Neural crest cell (in vitro differentiated cells): ENCODE measurements at places on chromosomes 6 and 20.
A peak's percentile ranks its signal among the peaks of the same experiment; 100 is the strongest.

- H3K36me3 ChIP-seq = no peaks in the 10 kb centered on the region
- no peak for DNase-seq
- H3K27ac ChIP-seq = no peak overlapping the region
- H3K27me3 ChIP-seq = peaks cover 52% of the 10 kb centered on the region
Measured at GRCh38 chr6:127131275-127131674, 12.8 kb downstream of the RSPO3 start.

DNA sequence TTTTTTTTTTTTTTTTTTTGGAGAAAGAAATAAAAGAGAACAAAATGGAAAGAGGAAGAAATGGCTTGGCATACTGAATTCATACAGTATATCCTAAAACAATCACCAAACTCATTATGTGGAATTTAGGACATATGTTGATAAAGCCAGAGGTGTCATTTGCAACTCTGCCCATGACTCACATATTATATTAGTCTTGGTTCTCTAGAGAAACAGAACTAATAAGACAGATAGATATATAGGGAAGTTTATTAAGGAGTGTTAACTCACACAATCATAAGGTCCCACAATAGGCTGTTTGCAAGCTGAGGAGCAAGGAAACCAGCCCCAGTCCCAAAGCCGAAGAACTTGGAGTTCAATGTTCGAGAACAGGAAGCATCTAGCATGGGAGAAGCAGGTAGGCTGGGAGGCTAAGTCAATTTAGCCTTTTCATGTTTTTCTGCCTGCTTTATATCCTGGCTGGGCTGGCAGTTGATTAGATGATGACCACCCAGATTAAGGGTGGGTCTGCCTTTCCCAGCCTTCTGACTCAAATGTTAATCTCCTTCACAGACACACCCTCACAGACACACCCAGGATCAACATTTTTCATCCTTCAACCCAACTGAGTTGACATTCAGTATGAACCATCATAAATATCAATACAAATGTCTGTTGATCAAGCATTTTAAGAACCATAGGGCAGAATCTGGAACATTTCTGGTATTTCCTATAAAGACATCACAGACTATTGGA is 102.3 kb downstream of the UBE3D start:
- DNase-seq = no peak
- no peak overlapping the region for H3K27ac ChIP-seq
- no peaks in the 10 kb centered on the region for H3K27me3 ChIP-seq
- H3K36me3 ChIP-seq = peaks cover 5% of the 10 kb centered on the region

DNA sequence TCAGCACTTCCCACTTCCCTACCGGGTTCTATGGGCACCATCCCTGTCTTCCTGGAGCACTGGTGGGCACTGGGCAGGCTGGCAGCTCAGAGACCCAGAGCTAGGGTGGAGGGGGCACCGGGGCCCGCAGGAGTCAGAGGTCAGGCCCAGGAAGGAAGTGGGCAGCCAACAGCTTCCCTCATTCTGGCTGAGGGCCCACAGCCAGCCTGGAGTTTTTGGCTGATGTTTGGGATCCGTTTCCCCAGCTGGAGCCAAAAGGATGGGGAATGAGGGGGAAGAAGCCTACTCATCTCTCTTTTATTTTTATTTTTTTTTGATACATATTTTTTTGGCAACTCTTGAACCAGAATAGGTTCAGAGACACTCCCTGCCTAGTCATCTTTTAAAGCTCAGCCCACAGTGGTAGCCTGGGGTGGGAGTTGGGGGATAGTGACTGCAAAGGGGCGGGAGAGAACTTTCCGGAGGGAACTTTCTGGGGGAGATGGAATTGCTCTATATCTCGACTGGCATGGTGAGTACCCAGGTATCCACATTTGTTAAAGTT is 54.2 kb upstream of the MLN start:
- no peak overlapping the region for H3K27ac ChIP-seq
- DNase-seq = no peak
- H3K36me3 ChIP-seq = no peaks in the 10 kb centered on the region
- H3K4me1 ChIP-seq = no peaks in the 10 kb centered on the region
- no peak overlapping the region for H3K4me3 ChIP-seq
- H3K27me3 ChIP-seq = peaks cover 6% of the 10 kb centered on the region

GRCh38 chr6:42453654-42454427 is 2.1 kb upstream of the TRERF1 start:
- peaks cover 41% of the 10 kb centered on the region for H3K4me1 ChIP-seq
- peak; percentile 29 for DNase-seq
- H3K27ac ChIP-seq = peak overlapping the region; percentile 0
- H3K27me3 ChIP-seq = peaks cover 2% of the 10 kb centered on the region
- peak overlapping the region; percentile 86 for H3K4me3 ChIP-seq

- H3K36me3 ChIP-seq = peaks cover 5% of the 10 kb centered on the region
- no peak overlapping the region for H3K4me3 ChIP-seq
- DNase-seq = no peak
- H3K27me3 ChIP-seq = peaks cover 3% of the 10 kb centered on the region
- peaks cover 15% of the 10 kb centered on the region for H3K4me1 ChIP-seq
Measured at GRCh38 chr6:88565409-88565811, 398.0 kb downstream of the RNGTT start.

DNA sequence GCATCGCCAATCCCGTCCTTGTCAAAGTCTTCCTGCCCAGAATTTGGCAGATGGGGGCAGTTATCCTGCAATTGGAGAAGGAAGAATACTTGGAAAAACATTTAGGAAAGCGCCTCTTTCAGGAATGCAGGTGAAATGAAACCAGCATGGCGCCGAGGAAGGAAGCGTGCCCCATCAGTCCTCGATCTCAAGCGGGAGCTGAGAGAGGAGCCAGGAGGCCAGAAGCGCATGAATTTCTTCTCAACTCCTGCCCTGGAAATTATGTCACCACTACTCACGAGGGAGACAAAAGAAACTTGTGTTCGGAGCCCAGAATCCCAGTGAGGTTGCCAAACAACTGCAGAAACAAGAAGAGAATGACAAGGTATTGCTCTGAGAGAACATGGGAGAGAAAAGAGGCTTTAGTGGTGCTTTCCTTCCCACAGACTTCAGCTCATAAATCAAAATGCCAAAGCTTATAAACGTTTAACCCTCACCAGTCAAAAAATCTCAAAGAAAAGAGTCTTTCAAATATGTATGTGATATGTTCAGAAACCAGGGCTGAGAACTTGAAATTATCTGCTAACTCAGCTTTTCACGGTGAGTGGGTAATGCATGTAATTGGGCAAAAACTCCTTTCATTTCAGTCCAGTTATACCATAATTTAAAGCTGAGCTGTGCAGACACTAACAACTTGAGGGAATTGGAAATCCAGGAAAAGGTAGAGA is 23.9 kb downstream of the THBS2 start:
- H3K27me3 ChIP-seq = no peaks in the 10 kb centered on the region
- no peak for DNase-seq
- peaks cover 7% of the 10 kb centered on the region for H3K4me1 ChIP-seq
- peaks cover 5% of the 10 kb centered on the region for H3K36me3 ChIP-seq
- peak overlapping the region; percentile 90 for H3K27ac ChIP-seq

- H3K4me1 ChIP-seq = no peaks in the 10 kb centered on the region
- H3K27ac ChIP-seq = no peak overlapping the region
- no peak for DNase-seq
- peaks cover 7% of the 10 kb centered on the region for H3K36me3 ChIP-seq
- peaks cover 58% of the 10 kb centered on the region for H3K27me3 ChIP-seq
Measured at GRCh38 chr6:138155443-138155842, 6.3 kb upstream of the ARFGEF3 start.

DNA sequence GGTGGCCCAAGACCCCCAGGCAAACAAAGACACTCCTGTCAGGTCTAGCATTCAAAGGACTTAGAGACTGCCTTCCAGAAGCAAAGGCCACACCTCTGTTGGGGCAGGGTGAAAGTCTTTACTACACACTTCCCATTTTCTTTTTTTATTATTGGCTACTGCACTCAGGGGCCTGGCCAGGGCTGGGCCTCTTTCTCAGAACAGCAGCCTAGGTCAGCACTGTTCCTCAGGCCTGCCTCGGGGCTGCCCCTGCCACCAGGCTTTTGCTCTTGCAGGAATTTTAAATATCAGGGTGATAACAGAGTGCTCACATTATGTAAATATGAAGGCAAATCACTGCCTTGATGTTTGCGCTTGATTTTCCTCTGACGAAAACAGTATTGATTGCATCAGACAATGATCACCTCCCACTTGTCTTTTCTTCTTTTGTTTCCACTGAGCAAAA is 18.5 kb downstream of the GSTA4 start:
- no peak for DNase-seq
- H3K36me3 ChIP-seq = peaks cover 3% of the 10 kb centered on the region
- peaks cover 20% of the 10 kb centered on the region for H3K4me1 ChIP-seq
- H3K27me3 ChIP-seq = no peaks in the 10 kb centered on the region
- H3K27ac ChIP-seq = peak overlapping the region; percentile 51

DNA sequence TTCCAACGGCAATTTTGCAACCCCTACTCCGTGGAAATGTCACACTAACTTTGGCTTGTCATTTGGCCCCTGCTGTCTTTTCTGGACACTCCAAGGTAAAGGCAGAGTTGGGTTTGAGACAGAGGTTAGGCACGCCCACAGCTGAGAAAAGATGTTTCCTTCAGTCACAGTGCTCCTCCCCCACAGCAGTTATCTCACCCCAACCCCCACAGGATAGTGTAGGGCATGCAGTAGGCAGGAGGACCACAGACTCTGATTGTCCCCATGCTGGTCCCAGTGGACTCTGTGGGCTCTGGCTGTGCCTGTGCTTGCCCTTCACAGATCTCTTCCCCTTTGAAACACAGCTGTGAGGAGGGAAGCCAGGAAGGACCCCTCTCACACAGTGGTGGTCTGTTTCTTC is 124.0 kb upstream of the CARMIL1 start:
- H3K4me3 ChIP-seq = no peak overlapping the region
- peaks cover 7% of the 10 kb centered on the region for H3K27me3 ChIP-seq
- peaks cover 6% of the 10 kb centered on the region for H3K4me1 ChIP-seq
- H3K36me3 ChIP-seq = peaks cover 13% of the 10 kb centered on the region
- DNase-seq = no peak
- no peak overlapping the region for H3K27ac ChIP-seq
